ENCODE measurements at places on chromosomes 2 and 18. TPM values are rescaled to one million over a fixed set of nuclear protein-coding genes. Genes with fewer than 3 reads are reported as not detected.

- ATAC-seq, result no peak
Measured at GRCh38 chr2:168729455-168729854, 73.0 kb upstream of the NOSTRIN start.

The RABL2A gene
- total RNA-seq, result 22.8 TPM

DNA sequence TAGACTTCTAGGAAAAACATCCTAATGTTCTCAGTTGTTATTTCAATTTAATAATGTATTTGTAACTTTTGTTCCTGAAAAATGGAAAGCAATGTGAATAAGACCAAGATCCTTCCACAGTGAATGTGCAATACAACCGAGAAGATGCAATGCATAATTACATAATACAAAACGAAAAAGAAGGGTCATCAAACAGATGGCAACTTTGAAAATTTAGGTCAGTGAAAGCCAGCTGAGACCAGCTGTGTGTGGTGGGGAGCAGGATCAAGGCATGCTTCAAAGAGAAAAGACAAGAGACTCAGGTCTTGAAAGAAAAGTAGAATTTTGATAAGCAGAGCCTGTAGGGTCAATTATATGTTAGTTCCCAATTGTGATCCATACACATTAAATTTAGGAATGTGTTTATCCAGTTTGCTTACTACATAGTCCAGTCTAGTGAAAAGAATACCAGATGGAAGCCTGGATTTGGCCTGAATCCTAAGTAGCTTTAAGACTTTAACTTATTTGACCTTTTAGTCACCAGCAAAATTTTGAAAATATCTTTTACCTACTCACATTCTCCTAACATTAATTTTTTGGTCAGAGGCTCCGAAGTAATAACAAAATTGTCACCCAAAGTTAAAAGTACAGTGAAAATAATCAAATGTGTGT, 93.7 kb downstream of the COBLL1 start:
- peak; percentile 43 for ATAC-seq

The RTKN gene
- total RNA-seq, result 2.6 TPM

DNA sequence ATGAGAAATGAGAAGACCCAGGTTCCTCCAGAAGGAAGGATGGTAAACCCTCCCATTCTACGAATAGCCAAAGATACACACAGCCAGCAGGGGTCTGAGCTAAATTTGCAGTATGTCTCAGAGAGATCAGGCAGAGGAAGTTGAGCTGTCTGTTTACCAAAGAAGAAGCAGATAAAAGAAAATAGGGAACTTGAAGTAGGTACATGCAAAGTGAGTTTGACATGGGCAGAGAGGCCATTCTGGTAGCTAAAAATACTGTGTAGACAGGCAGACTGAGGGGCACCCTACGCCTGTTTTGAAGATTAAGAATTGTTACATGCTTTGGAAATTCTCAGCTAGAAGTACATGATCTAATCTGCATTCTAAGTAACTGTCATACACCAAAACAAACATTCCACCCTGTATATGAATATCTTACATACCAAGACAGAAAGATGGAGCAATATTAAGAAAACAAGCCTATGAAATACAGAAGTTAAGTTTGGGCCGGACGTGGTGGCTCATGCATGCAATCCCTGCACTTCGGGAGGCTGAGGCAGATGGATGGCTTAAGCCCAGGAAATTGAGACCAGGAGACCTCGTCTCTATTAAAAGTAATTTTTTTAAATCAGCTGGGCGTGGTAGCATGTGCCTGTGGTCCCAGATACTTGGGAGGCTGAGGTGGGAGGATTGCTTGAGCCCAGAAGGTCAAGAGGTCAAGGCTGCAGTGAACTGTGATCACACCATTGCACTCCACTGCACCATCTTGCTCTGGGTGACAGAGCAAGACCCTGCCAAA, 157.9 kb downstream of the ANKRD44 start:
- peak; percentile 97 for ATAC-seq

DNA sequence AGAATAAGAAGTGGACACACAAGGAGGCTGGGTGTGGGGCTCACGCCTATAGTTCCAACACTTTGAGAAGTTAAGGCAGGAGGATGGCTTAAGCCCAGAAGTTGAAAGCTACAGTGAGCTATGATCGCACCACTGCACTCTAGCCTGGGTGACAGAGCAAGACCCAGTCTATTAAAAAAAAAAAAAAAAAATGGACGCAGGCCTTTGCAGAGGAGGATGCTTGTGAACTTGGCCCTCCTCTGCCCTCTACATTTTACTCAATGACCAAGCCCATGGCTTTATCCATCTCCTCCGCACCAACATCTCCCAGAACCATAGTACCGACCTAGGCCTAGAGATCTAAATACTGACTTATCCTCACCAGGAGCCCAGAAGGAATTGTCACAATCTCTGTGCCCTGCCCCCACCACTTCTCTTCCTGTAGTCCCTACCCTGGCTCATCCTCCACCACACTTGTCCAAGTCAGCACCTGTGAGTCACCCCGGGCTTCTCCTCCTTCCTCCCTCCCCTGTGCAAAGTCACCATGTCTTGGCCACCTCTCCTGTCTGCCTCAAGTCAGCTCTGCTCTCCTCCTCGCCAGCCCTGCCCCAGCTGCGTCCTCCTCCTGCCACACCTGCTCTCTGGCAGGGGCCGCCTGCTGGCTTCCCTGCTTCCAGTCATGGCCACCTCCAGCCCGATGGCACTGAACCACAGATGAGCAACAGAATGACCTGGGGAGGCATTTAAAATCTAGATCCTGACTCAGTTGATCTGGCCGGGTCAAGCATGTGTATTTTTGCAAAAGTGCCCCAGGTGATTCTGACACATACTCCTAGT, 35.8 kb upstream of the ASPRV1 start:
- ATAC-seq, result peak; percentile 89

- no peak for ATAC-seq
Measured at GRCh38 chr2:85737961-85738360, 15.8 kb upstream of the ATOH8 start.

DNA sequence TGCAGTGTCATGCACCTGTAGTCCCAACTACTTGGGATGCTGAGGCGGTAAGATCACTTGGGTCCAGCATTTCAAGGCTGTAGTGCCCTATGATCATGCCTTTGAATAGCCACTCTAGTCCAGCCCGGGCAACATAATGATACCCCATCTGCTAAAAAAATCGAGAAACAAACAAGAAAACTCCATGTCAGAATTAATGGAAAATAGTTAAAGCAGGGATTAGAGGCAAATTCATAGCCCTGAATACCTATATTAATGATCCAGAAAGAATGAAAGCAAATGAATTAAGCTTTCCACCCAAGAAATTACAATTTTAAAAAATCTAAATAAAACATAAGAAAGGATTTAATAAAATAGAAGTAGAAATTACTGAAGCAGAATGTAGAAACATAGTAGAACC, 143.0 kb downstream of the MYO3B start:
- no peak for ATAC-seq

DNA sequence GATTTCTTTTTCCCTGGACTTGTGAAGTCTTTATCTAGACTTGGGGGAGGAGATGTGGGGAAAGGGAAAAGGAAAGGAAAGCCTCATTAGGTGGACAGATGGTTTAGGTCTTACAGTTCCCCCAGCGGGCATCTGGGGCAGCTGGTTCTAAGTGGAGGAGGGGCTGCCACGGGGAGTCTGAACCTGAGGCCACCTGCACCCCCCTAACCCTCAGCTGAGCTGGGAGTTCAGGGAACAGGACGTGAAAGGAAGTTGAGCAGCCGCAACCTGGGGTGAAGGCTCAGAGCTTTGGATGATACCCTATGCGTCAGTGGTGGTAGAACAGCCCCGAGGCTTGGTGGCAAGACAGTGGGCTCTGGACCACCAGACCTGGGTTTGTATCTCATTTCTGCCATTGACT, 26.8 kb downstream of the ITM2C start:
- no peak for ATAC-seq

The RAX gene
- total RNA-seq, result 0.63 TPM

DNA sequence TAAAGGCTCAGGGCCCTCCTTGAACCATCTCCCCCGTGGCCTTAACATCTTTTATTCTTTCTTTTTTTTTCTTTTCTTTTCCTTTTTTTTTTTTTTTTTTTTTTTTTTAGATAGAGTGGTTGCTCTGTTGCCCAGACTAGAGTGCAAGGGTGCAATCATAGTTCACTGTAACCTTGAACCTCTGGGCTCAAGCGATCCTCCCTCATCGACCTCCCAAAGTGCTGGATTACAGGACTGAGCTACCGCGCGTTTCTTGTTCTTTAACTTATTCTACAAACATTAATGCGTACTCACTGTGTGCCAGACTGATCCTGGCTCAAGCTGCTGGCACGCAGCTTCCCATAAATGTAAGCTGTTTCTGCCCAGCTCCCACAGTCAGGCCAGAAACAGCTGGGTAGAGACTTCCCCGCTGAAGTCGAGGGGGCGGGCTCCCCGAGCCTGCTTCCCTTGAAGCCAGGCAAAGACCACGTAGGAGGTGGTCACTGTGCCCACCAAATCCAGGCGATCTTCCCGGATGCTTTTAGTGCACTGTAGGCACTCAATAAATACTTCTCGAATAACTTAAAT, 29.2 kb upstream of the ATP6V1B1 start:
- no peak for ATAC-seq

DNA sequence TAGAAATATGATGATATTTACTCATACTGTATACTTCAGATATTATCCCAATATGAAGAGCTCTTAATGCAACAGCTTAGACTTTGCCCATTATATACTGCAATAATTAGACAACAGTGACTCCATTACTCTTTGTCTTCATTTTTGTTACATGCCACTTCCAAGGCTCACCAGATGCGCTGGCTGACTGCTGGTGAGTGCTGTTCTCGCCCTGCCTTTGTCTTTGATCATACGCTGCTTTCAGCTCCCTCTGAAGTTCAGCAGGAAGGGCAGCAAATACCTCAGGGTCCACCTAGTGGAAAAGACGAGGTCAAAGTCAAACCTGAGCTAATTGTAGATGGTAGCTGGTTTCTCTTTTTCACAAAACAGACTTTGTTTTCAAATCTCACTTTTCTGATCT, 66.3 kb downstream of the EIF5B start:
- no peak for ATAC-seq

The IL36B gene
- 1.5 TPM for total RNA-seq

- no peak for ATAC-seq
Measured at GRCh38 chr2:127535422-127535901, at the start of gene MYO7B. TSS of gene MYO7B (plus strand) at chr2:127535683. CDS start at chr2:127559723, 24,040 bp downstream.

The IFIH1 gene
- total RNA-seq, result 10.3 TPM

The MATN3 gene
- total RNA-seq, result 0.93 TPM

DNA sequence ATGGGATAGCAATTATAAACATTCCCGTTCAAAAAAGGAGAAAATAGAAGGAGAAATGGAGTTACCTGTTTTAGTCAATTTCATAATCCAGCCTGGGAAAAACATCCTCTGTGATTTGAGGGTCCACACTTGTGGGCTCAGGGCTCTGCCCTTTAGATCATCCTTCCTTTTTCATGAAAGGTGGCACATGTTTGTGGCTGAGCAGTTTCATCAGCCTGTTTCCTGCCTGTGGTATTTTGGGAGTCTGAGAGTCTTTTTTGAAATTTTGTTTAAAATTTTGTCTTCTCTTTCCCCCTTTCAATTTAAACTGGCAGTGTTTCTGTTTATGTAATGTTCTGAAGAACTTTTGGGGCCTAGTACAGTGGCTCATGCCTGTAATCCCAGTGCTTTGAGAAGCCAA, 84.0 kb downstream of the KIAA1328 start:
- no peak for ATAC-seq

The POTEF gene
- 0.25 TPM for total RNA-seq

The VAMP8 gene
- 10.0 TPM for total RNA-seq

DNA sequence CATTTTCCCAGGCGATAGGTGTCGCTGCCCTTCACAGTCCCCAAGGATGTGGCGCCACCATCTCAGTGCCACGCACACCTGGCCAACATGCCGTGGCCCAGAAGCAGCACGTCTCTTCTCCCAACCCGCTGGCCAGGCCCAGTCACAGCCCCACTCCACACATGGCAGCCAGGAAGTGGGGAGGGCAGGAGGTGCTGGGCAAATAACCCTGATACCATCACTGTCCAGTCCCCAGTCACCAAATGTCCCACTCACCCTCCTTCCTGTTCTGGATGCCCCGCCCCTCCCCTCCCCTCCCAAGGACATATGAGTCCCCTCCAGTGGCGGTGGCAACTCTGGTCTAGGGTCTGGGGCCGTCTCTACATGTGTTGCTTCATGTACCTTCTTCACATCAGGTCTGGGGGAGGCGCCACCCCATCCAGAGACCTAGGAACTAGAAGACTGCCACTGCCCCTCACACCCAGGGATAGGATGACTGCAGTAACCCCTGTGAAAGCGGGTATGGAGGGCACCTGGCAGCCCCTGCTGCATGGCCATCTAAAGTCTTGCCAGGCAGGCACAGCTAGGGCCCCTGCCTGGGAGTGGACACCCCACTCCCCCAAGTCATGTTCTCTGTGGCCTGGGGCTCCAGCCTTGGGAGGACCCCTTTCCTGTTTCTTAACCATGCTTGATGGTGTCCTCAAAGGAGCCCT, 7.3 kb upstream of the CAPN10 start:
- ATAC-seq, result no peak

DNA sequence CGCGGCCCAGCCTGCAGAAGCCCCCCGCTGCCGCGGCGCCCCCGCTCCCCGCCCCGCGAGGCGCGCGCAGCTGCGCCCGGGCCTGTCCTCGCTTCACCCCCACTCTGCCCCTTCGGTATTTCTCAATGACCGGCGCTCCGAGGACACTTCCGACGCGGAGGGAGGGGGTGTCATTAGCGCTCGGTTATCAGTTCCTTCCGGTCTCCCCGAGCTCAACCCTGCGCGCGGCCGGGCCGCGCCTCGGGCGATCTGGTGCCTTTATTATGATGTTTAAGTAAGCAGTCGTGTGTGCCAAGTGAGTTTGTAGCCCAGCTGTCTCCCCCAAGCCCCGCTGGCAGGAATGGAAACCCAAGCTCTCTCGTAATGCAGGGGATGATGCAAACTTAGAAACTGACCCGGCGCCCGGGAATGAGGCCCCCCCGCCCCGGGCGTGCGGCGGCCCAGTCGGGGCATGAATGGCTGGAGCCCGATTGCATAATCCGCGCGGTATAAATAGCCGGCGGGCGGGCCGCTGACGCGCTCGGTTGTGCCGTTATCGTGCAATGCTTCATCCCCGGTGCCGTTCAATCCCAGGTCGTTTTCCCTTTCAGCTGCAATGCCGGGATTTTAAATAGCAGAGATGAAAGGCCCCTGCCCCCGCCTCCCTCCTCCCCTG, 3.9 kb upstream of the SPRED2 start:
- peak; percentile 53 for ATAC-seq

The ANKRD53 gene
- total RNA-seq, result 2.7 TPM

- no peak for ATAC-seq
Measured at GRCh38 chr2:234044157-234044556, 6.3 kb upstream of the SPP2 start.

- ATAC-seq, result peak; percentile 81
Measured at GRCh38 chr18:25814841-25815458, 275.5 kb downstream of the SS18 start.
